ENCODE measurements at places on chromosomes 4 and X.

- no peak for DNase-seq
Measured at GRCh38 chrX:4754878-4755604, 1041.6 kb upstream of the PRKX start.

DNA sequence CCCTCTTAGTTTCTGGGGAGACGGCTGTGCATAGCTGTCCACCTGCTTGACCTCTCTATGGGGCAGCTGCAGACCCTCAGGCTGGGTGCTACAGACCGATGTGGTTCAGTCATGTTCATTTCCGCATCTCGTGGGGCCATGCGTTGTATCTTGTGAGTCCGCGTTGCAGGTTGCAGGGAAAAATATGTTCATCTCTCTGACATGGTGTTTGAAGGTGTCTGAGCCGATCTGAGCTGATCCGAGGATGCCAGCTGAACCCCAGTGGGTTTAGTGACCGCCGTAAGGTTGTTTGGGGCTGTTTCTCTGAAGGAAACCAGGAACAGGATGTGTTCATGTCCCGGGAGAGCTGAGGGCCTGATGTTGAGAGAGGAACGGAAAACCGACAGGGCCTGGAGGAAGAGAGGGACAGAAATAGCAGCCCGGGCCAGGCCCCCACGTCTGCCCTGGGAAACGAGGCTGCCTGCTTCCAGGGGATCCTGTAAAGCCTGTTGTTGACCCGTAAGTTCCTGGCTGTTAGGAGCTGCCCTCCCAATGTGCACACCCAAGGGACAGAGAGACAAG lies 9.8 kb upstream of the P2RY8 start:
- DNase-seq = no peak

DNA sequence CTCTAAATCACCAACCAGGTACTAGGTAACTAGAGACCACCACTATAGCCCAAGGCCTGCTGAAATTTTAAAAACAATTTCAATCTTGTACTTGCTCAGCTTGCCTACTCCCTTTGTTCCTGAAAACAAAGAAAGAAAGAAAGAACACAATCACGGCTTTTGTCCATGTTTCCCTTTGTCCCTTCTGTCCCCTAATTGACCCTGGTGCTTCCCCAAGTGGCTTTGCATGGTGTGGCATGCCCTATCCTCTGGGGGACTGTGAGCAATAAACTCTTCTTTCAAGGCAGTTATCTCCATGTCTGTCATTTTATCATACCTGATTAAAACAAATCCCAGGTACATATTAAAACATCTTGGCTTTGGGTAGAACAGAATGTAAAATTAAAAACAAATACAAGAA lies 94.8 kb downstream of the ARSJ start:
- DNase-seq = peak; percentile 63

DNA sequence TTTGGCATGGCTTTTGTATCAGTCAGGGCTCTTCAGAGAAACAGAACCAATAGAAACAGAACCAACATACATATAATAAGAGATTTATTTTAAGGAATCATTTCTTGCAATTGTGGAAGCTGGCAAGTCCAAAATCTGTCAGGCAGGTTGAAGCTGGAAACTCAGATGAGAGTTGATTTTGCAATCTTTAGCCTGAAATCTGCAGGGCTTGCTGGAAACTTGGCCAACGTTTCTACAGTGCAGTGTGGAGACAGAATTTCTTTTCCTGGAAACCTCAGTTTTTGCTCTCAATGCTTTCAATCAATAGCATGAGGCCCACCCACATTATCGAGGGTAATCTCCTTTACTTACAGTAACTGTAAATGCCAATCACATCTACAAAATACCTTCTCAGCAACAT lies 45.4 kb downstream of the COMMD8 start:
- no peak for DNase-seq

DNA sequence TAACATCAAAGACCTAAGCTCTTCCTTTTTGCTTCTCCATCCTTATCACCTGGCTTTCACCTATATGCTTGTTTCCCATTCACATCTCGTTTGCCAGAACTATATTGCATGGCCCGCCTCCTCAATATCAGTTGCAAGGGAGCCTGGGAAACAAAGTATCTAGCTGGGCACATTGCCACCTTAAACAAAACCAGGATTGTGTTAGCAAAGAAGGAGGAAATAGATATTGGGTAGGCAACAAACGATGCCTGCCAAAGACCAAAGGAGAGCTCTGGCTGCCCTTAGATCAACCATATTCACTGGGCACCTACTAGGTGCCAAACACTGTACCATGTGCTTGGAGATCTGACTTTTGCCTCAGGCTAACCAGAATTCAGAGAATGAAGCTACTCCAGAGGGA lies 107.5 kb downstream of the GRIA3 start:
- DNase-seq = no peak

DNA sequence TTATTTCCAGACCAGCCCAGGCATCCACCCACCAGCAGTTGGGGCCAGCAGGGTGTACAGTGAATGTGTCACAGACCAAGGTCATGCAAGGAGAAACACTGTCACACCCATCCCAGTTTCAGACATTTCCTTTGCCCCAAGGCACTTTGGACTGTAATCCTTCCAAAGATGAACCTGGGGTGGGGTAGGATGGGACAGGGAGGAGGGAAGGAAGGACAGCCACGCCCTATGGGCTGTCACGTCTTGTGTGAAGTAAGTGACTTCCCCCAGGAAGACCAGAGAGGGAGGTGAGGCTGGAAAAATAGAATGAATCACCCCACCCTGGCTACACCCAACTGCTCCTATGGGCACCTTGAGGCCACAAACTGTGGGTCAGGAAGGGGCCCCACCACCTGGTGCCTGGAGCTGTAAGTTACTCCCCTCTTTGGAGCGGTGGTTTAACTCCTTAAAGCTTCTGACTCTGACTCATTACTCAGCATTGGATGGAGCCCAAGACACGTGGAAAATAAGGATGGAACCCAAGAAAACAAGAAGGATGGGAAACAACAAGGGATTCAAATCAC lies 349.9 kb upstream of the KLF3 start:
- DNase-seq = no peak

DNA sequence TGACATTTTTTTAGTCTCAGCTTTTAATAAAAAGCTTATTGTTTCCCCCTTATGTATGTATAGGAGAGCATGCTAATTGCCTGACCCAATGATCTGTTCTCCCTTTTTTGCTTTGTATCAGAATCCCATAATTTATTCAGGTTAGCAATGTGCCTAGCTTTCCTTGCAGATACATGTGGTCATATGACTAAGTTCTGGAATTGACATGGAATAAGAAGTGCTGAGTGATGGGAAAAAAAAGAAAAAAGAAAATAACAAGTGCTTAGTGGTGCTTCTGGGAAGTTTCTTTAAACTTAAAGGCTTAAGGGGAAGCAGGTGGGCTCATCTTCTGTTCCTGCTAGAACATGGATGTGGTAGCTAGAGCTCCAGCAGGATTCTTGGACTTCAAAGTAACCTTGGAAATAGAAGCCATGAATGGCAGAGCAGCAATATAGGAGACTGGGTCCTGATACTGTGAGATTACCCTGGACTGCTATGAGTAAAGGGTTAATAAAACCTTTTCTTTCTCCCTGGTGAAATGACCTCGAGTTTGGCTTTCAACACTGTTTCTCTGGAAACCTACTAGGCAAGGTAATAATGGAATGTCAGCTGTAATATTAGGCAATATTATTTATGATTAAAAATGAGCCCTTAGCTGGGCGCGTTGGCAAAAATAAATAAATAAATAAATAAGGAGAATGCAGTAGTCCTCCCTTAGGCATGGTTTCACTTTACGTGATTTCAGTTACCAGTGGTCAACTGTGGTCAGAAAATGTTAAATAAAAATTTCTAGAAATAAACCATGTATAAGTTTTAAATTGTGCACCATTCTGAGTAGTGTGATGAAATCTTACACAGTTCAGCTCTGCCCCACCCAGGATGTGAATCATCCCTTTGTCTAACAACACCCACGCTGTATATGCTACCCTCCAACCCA lies 16.7 kb upstream of the RBM41 start:
- no peak for DNase-seq

- DNase-seq = peak; percentile 40
Measured at GRCh38 chr4:158670975-158671664, 567 bp downstream of the C4orf46 start.

- DNase-seq = no peak
Measured at GRCh38 chrX:50967736-50968135, 57.2 kb downstream of the BMP15 start.

GRCh38 chr4:187172340-187172761 lies 448.7 kb upstream of the FAT1 start:
- DNase-seq = no peak

All from NCI-H1930 (cell line).